ENCODE measurements at places on chromosomes 11 and 22.

DNA sequence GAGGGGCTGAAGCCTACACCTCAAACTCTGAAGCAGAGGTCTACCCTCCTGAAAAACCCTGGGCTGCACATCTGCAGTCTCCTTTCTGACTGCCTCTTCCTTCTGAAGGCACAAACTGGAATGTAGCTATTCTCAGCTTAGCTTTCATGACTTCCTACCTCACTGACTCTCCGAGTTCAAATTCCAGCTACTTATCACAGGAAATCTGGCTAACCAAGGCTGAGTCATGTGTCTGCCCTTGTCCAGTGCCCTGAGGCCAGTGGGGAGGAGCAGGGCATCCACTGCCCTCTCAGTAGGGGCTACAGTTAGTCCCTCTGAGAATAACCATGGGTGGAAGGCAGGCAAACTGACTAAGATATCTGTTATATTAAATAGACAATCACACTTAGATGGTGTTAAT is 29.2 kb downstream of the PDGFD start:
- DNase-seq, result peak; percentile 34

GRCh38 chr11:70432065-70432464 is 33.7 kb downstream of the CTTN start:
- DNase-seq, result no peak

GRCh38 chr22:30838111-30838510 is 130.5 kb downstream of the MORC2 start:
- DNase-seq, result no peak

DNA sequence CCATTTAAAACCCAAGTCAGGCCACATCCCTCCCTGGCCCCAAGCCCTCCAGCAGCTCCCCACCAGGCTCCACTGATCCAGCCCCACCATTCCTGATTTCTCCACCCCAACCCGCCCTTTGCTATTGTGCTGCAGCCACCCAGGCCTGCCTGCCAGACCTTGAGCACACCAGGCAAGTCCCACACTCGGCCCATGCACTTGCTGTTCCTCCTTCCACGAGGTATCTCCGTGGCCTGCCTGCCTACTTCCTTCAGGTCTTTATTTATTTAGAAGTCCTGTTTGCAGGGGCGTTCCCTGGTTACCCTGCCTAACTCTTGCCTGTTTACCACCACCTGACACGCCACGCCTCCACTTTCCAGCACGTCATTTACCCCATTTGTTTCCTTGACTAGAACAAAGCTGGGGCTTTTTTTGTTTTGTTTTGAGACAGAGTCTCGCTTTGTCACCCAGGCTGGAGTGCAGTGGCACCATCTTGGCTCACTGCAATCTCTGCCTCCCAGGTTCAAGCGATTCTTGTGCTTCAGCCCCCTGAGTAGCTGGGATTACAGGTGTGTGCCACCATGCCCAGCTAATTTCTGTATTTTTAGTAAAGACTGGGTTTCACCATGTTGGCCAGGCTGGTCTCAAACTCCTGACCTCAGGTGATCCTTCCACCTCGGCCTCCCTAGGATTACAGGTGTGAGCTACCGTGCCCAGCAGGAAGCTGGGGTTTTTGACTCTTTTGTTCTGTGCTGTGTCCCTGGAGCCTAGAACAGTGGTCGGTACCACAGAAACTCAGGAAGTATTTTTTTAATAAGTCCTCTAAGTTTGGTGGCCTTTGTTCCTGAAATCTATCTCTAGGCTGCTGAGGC is 6.7 kb downstream of the CENPM start:
- DNase-seq, result no peak

GRCh38 chr11:115580927-115581680 is 76.9 kb upstream of the CADM1 start:
- DNase-seq, result peak; percentile 48

DNA sequence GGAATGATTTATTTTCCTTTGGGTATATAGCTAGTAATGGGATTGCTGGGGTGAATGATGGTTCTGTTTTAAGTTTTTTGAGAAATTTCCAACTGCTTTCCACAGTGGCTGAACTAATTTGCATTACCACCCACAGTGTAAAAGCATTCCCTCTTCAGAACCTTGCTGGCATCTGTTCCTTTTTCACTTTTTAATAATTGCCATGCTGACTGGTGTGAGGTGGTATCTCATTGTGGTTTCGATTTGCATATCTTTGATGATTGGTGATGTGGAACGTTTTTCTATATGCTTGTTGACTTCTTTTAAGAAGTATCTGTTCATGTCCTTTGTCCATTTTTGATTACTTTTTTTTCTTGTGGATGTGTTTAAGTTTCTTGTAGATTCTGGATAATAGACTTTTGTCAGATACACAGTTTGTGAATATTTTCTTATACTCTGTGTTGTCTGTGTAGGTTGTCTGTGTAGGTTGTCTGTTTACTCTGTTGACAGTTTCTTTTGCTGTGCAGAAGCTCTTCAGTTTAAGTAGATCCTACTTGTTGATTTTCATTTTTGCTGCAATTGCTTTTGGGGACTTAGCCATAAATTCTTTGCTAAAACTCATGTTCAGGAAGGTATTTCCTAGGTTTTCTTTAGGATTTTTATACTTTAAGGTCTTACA is 291.8 kb upstream of the DDI1 start:
- DNase-seq, result peak; percentile 72

- peak; percentile 40 for DNase-seq
Observed at GRCh38 chr11:126669416-126669815, 313.9 kb downstream of the ST3GAL4 start.
